ENCODE measurements at places on chromosomes 2 and 18. TPM values are rescaled to one million over a fixed set of nuclear protein-coding genes. Genes with fewer than 3 reads are reported as not detected.

- DNase-seq = no peak
Observed at GRCh38 chr18:46725310-46725709, 31.5 kb downstream of the ST8SIA5 start.

DNA sequence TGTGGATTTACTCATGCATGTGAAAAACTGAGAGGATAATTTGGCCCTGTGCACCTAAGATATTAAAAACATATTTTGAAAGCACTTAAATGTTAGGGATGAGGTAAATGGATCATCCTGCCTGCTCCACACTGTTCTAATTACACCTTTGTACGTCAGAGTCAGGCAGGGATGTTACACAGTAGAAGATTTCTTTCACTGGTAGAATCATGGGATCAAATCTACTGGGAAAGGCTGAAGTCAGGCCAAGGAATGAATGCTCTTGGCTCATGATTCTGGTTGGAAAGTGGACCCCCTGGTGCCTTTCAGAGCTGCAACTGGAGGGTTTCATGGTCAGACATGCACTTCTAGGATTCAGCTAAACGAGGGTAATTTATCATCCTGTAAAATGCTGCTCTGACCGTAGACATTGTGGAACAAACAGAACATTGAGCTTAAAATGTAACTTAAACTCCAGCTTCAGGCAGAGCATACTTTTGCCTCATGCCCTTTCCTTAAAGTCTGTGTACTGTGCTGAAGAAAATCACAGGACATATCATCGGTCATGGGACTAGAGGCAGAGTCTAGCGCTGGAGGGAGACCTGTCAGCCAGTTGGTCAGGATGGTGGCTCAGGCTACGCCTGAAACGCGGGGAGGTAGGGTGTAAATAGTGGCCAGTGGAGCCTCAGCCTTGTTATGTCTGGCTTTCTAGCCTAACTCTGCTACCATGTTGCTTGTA is 4.9 kb downstream of the KCNE4 start:
- no peak for DNase-seq

GRCh38 chr2:168210895-168211570 is 36.4 kb downstream of the STK39 start:
- DNase-seq = peak; percentile 48

GRCh38 chr2:10892796-10893350 is 18.9 kb upstream of the KCNF1 start:
- no peak for DNase-seq

- no peak for DNase-seq
Observed at GRCh38 chr18:41972067-41972925, 17.3 kb downstream of the PIK3C3 start.

The C2orf15 gene
- total RNA-seq = 1.5 TPM

The GPR75 gene
- 2.7 TPM for total RNA-seq

The GPC1 gene
- total RNA-seq = 21.1 TPM

The MYO7B gene
- total RNA-seq = 0.11 TPM

Measured in urinary bladder (tissue), 4 donors.